ENCODE measurements at places on chromosomes 11 and 22.

DNA sequence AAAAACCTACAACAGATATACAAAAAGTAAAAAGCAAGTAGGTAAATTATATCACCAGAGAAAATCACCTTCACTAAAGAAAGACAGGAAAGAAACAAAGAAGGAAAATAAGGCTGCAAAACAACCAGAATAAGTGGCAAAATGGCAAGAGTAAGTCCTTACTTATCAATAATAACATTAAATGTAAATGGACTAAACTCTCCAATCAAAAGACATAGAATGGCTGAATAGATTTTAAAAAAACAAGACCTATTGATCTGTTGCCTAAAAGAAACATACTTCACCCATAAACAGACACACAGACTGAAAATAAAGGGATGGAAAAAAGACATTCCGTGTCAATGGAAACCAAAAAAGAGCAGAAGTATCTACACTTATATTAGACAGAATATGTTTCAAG lies 695.7 kb upstream of the FAT3 start:
- DNase-seq, result no peak

GRCh38 chr22:29311464-29312217 lies 3.9 kb downstream of the RASL10A start:
- peak; percentile 38 for DNase-seq

DNA sequence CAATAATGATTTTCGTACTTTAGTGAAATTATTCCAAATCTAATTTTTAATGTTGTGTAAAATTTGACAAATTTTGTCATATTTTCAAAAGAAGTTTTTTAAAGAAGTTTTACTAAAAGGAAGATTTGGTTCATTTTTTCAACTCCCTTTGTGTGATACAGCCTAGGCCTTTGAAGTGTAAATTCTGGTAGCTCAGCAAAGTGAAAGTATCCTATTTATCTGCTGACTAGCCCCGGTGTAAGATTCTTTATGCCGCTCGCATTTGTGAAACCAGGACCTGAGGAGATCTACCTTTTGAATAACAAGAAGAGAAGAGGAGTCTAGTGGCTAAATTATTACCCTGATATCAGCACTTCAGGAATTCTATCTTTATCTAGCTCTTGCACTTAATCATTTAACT lies 177.4 kb downstream of the JRKL start:
- peak; percentile 36 for DNase-seq

GRCh38 chr11:45152740-45153595 lies 6.5 kb downstream of the PRDM11 start:
- no peak for DNase-seq

DNA sequence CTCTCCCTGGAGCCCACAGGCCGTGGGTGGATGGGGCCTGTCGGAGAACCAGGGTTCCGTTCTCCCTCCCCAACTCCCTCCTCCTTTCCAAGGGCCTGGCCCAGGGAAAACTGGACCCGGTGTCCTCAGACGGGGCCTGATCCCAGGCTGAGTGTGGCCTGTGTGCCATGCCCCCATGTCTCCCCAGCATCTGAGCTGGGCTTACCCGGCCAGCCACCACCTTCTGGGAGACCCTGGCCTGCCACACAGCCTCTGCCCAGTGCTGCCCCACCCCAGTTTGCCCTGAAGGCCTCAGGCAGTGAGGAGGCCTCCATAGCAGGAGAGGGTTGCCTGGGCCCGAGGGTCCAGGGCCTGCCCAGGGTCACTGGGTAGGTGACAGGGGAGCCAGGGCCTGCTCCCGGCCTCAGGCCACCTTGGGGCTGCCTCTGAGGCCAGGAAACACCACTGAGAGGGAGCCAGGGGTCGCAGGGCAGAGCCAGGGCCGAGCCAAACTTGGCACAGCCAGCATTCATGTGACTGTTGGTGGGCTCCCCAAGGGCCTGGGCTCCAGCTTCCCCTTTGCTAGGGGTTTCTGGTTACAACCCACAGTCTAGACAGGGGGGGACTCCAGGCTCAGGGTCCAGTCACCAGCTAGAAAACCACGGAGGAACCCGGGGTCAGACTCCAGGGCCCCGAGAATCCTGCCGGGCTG lies 590 bp upstream of the IFITM10 start:
- DNase-seq, result no peak

DNA sequence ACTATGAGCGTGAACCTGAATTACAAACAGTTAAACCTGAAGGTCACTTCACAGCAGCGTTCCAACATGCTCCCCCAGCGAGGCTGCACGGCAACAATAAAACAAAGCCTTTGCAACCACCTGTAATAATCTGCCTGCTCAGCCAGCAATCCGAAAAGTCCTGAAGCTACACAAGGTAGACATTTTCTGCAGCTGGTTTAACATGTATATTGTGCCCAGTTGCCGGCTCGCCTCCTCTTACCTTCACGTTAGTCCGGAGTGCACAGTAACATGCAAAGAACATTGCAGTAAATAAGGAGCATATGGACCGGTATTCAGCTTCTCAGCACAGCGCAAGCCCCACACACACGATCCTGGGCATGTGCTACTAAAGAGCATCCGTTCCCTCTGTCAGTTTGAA lies 704.3 kb downstream of the DLG2 start:
- DNase-seq, result no peak

GRCh38 chr11:62505440-62506091 lies 41.0 kb downstream of the AHNAK start:
- DNase-seq, result no peak

DNA sequence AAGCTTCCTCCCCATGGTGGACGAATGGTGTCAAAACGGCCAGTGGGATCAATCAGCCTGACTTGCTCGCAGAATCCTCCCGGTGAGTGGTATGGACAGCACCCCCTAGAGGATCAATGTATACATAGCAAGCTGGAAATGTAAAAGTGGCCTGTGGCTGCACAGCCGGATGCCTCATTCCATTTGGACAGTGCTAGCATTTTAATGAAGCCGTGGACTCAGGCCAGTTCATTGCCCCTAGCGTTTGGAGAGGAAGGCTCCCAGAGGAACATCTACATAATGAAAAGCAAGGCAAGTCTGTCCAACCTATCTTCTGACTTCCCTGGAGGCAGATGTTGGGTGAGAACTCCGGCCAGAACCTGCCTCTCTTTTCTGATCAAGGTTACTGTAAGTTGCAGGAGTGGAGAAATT lies 942.3 kb downstream of the NTM start:
- DNase-seq, result no peak

- peak; percentile 25 for DNase-seq
These were observed 20.8 kb downstream of the TREH start for GRCh38 chr11:118658429-118659313.

GRCh38 chr22:18987765-18988164 lies 51.7 kb upstream of the PRODH start:
- DNase-seq, result no peak

- DNase-seq, result peak; percentile 95
These were observed 15.6 kb downstream of the PISD start for GRCh38 chr22:31646186-31647019.

- DNase-seq, result no peak
These were observed 14.6 kb upstream of the CELSR1 start for GRCh38 chr22:46551996-46552395.

DNA sequence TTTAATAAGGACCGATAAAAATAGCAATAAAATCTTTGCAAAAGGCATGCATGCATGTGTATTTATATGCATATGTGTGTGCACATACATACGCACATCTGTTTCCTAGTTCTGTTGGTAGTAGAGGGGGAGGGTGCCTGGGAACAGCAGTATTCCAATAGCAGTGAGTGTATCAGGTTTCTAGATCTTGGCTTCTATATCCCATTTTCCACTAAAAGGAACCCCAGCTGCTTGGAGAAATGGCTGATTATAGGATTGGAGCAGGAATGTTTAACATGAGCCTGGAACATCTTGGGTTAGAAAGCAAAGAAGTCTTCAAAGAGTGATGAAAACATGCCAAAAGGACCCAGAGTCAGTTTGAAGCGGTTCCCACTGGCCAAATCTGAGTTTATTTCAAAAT lies 21.0 kb downstream of the TNRC6B start:
- DNase-seq, result no peak

DNA sequence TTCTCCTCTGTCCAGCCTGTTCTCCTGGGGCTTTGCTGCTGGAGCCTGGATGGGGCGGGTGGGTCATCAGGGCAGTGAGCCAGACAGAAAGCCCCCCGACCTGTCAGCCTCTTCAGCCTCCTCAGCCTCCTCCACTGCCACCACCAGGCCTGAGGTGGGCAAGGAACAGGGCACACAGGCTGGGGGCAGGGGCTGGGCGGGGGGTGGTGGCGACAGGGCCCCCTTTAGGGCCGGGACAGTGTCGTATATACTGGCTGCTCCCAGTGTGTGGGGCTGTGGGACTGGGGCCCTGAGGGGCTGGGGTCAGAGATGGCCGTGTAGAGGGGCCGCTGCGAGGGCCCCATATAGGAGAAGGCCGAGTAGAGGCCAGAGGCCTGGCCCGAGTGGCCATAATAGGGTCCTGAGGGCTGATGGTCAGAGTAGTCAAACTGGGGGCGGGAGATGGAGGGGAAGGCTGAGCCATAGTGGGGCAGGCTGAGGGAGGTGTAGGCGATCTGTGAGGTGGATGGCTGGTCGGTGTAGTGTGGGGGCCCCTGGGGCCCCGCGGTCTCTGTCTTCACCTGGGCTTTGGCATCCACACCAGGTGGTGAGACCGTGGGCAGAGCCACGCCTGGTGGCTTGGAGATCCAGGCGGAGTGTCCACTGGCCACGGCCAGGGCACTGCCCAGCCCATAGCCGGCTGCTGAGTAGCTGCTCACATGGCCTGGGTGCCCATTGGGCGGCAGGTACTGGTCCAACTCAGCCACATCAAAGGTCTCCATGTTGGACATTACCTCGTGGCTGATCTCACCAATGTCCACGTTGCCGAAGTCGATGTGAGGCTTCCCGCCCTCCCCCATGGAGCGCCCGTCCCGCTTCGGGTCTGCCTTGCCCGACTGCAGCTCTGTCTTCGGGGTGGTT lies 10.8 kb downstream of the SOX10 start:
- DNase-seq, result no peak

DNA sequence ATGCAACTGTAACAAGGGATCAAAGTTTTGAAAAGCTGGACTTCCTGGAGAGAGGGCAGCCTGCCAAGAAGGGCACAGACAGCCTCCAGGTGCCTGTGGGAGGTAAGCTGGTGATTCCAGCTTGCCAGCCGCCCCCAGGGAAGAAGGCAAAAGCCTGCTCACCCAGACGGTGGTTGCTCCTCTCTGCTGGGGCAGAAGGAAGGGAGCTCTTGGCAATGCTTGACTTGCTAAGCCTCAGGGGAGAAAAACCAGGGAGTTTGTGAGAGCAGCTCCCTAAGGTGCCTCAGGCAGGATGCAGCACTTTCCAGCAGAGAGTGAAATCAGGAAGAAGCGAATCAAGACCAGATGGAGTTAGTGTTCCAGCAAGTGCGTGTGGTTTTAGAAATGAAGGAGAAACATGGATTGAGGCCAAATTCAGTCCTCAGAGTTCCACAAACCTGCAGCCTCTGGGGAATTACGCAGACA lies 553.6 kb downstream of the BUD13 start:
- DNase-seq, result no peak

DNA sequence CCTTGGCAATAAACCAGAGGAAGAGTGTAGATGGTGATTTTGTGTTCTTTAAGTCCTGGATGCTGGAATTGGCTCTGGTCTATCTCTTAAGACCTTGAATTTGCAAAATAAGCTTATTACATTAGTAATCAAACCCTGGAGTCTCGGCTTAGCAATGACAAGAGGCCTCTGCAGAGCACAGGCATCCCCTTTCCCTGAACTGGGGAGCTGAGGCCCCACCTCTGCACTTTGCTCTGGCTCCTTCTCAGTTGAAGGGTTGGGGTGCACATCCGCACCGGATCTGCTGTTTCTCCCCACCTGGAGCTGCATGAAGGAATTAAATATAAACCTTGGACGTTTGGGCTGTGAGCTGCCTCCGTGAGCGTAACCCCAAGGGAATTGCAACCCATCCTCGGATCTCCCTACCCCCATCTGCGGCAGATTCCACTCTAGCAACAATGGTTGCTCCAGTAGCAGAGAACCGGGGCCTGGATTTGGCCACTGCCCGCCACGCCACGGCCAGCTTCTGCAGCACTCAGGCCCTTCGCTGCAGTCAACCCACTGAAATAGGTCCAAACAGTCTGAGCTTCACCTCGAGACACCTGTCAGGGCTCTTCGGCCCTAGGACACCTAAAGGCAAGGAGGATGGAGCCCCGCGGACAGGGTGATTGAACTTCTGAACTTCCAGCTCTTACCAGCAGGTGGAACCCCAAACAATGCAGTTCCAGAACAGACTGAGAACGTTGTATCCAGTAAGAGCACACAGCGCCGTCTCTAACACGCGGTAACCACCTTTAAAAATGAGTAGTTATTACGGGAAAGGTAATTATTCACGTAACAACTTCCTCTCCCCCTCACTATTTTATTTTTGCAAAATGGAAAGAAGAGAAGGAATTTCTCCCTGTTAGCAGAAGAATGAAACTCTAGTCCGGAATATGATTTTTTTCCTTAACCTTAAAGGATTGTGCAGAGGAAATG lies 54.8 kb upstream of the CAPRIN1 start:
- DNase-seq, result peak; percentile 64

DNA sequence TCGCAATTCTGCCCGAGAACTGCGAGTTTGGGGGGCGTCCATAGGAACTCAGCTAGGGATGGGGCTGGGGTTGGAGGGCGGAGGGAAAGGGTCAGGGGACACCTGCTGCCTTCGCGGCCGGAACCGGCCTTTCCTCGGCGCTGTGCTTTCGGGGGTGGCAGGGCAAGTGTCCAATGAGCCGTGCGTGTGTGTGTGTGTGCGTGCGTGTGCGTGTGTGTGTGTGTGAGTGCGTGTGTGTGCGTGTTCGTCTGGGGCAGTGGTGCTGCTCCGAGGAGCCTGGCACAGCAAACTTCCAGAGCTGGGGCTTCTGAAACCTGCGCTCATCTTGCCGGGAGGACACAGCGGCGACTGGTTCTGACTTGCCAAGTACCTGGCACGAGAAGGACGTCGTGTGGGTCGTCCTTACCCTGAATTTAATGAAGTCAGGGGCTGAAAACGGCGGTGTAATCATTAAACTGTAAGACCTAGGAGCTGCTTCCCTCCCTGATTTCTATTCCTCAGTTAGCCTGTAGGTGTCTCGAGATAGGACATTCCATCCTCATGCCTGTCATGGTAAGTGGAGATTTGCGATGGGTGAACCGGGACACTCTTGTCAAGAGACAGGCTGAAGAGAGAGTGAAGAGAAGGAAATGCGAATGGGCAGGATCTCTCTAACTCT lies 27.0 kb upstream of the AMOTL1 start:
- DNase-seq, result peak; percentile 67

GRCh38 chr11:94793822-94794221 lies 25.7 kb downstream of the AMOTL1 start:
- peak; percentile 67 for DNase-seq

DNA sequence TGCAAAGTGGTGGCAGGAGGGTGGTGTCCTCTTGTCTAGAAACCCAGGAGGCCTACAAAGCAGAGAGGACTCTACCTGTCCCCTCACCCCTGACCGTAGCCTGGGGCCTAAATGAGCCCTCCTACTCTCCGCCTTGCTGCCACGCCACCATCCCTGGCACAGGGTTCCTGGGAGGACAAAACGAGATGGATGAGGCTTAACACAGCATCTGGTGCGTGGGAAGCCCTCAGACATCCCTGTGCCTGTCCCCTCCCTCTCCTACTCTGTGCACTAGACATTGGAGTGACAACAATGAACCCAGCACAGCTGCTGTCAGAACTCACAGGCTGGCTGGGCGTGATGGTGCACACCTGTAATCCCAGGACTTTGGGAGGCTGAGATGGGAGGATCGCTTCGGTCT lies 36.4 kb upstream of the DKK3 start:
- DNase-seq, result no peak
